ENCODE measurements at places on chromosomes 2 and 18. TPM values are rescaled to one million over a fixed set of nuclear protein-coding genes. Genes with fewer than 3 reads are reported as not detected.
A peak's percentile ranks its signal among the peaks of the same experiment; 100 is the strongest.

- H3K4me1 ChIP-seq: peaks cover 7% of the 10 kb centered on the region
- no peak overlapping the region for H3K4me3 ChIP-seq
- no peaks in the 10 kb centered on the region for H3K36me3 ChIP-seq
- H3K27ac ChIP-seq: no peak overlapping the region
- DNase-seq: peak; percentile 46
These were observed 64.3 kb upstream of the SNTG2 start for GRCh38 chr2:886072-887022.

GRCh38 chr2:230684270-230685168 is 28.1 kb upstream of the CAB39 start:
- no peaks in the 10 kb centered on the region for H3K36me3 ChIP-seq
- no peaks in the 10 kb centered on the region for H3K4me1 ChIP-seq
- DNase-seq: no peak
- no peak overlapping the region for H3K4me3 ChIP-seq
- H3K27ac ChIP-seq: no peak overlapping the region

The DNAJC27 gene
- 4.5 TPM for total RNA-seq

GRCh38 chr2:170446078-170446477 is 268.1 kb downstream of the MYO3B start:
- H3K4me1 ChIP-seq: no peaks in the 10 kb centered on the region
- DNase-seq: no peak
- no peaks in the 10 kb centered on the region for H3K36me3 ChIP-seq
- H3K27ac ChIP-seq: no peak overlapping the region
- H3K4me3 ChIP-seq: no peak overlapping the region

The CCBE1 gene
- total RNA-seq: 4.4 TPM

Measured in H1 (cell line).